ENCODE measurements at places on chromosomes 5 and 9. TPM values are rescaled to one million over a fixed set of nuclear protein-coding genes. Genes with fewer than 3 reads are reported as not detected.

- no peak for DNase-seq
Observed at GRCh38 chr5:2833556-2833955, 82.1 kb upstream of the IRX2 start.

- no peak for DNase-seq
Observed at GRCh38 chr9:116320290-116320689, 166.7 kb downstream of the PAPPA start.

ZDHHC11B gene
- 7.9 TPM for polyA plus RNA-seq

ZNF462 gene
- 23.0 TPM for polyA plus RNA-seq

DNA sequence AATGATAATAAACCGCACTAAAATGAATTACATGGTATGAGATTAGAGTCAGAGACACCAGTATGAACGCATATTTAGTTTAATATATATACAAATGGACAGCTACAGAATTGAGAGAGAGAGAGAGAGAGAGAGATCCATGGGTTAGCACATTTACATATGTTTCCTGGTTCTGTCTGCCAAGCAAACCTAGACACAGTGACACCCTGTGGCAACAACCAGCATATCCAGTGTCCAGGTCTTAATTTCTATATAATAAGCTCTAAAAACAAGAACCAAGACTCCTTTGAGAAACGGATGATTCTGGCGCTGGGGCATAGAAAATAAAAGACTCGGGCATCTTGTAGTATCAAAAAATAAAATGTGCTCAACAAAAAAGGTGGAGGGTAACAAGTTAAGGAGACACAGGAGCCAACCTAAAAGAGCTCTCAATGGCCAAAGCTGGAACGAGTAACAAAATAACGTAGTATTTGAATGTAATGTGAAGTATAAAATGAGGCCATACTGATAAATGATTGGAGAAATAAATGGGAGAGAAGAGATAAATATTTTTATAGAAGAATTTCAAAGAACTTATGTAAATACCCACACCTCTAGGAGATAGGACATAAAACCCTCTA is 84.5 kb downstream of the RFX3 start:
- DNase-seq: peak; percentile 37

- peak; percentile 79 for DNase-seq
Observed at GRCh38 chr9:101028346-101029314, at the start of gene PLPPR1. Gene PLPPR1, plus strand, starts transcription at chr9:101028727.

GRCh38 chr5:135602882-135603721 is 24.3 kb upstream of the CXCL14 start:
- no peak for DNase-seq

DNA sequence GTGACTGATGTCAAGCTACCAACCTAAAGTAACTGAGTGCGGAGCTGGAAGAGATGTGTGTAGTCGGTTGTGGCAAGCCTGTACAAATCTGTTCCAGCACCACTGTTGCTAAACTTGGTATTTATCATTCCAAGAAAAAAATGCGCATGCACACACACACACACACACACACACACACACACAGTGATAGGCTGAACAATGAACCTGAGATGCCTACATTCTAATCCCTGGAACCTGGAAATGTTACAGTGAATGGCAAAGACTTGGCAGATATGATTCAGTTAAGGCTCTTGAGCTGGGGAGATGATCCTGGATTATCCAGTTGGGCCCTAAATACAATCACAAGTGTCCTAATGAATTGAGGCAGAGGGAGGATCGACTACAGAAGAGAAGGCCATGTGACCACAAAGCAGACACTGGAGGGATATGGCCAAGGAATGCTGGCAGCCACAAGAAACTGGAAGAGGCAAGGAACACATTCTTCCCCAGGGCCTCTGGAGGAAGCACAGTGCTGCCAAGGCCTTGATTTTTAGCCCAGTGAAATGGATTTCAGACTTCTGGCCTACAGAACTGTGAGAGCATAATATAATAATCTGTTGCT is 49.7 kb upstream of the LHFPL2 start:
- no peak for DNase-seq

GRCh38 chr5:57988813-57989212 is 471.1 kb downstream of the PLK2 start:
- DNase-seq: no peak

PCDHB10 gene
- 4.9 TPM for polyA plus RNA-seq

DNA sequence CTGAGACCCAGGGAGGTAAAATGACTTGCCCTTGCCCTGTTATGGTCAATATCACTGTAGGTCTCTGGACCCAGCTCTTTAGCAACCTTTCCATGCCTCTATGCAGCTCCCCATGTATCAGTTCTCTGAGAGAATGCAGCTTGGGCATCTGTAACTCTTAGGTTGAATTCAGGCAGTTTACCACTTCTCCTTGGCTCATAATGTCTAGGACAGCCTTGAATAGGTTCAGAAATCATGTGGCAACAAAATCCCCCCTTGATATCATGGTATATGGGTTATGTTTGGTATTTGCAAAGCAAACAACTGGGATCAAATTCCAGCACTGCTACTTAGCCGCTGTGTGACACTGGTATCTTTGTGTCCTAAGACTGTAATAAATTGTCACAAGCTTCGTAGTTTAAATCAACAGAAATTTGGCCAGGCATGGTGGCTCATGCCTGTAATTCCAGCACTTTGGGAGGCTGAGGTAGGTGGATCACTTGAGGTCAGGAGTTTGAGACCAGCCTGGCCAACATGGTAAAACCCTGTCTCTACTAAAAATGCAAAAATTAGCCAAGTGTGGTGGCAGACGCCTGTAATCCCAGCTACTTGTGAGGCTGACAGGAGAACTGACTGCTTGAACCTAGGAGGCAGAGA is 10.7 kb upstream of the SUB1 start:
- no peak for DNase-seq

All from renal pelvis (tissue), 12 donors.